ENCODE measurements at places on chromosomes 3 and 15.

DNA sequence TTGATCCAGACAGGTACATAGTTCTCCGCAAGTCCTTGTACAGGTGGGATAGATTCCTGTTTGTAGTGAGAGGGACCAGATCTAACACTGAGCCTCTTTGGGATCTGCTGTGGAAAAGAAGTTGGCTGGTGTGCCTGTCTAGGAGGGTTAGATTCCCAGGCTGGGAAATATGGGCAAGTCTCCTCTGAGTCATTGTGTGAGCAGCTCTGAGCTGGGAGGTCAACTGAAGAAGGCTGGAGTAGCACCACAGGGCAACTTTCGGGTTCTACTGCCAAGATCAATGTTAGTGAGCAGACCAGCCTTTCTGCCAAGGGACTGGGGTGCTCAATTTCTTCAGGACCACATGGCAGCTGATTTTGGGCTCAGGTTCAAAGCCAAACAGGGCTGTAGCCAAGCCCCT lies 33.4 kb downstream of the CLDN1 start:
- no peak for DNase-seq

DNA sequence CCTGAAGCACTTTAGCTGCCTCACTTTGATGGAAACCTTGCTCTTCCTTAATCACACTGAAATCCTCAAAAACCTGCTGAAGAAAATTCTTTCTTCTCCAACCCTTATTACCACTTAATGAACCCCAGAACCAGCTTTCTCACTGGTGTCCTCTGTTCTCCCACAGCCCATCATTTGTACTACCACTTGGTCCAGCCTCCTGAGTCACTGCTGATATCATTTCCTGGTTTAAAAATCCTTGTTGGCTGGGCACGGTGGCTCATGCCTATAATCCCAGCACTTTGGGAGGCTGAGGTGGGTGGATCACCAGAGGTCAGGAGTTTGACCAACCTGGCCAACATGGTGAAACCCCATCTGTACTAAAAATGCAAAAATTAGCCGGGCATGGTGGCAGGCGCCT lies 418.6 kb upstream of the KCNMB2 start:
- no peak for DNase-seq

GRCh38 chr3:11774296-11774877 lies 72.3 kb downstream of the TAMM41 start:
- no peak for DNase-seq

DNA sequence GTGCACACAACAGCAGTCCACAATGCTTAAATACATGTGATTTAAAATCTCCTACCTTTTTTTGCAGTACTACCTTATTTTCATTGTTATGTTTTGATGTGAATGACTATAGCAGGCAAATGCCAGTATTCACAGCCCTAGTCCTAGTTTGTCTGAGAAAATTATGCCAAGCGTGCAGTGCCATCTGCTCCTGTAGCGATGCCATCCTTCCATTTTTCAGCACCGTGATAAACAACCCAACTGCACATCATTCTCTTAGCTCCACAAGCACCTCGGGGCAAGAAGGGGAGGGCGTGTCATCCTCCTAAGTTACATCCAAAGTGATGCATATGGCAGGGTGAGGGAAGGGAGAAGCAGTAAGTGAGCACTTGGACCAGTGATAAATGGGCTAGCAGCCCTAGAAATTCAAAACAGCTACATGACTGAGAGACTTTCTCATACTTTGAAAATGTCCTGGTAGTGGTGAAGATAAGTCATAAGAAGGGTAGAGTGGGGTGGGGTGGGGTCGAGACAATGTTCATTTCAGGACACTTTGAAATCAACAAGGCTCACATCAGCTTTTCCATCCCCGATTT lies 198.8 kb downstream of the LSAMP start:
- no peak for DNase-seq

GRCh38 chr15:72474466-72474911 lies 359 bp downstream of the ARIH1 start:
- DNase-seq: no peak

DNA sequence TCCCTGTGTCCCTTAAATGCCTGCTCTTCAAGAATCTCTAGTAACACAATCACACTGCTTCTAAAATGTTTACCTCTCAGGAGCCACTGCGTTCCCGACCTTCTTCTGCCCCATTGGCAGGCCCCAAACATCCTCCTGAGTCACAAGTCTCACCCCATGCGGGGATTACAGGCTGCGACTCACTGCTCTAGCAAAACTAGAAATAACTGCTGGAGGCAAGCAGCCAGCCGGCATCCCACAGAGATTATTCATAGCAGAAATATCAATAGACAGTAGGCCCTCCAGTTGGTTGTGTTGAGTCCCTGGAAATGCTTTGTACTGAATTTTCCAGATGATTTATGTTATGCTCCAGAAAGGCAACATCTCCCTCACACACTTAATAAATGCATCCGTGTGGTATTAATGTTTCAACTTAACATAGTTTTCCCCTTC lies 64.8 kb downstream of the RFTN1 start:
- DNase-seq: peak; percentile 94

- DNase-seq: no peak
Measured at GRCh38 chr3:47909607-47910006, 106.6 kb downstream of the MAP4 start.

GRCh38 chr15:53203454-53203853 lies 413.3 kb upstream of the ONECUT1 start:
- DNase-seq: no peak

GRCh38 chr3:50652709-50653108 lies 22.0 kb upstream of the DOCK3 start:
- no peak for DNase-seq

- DNase-seq: no peak
Measured at GRCh38 chr3:184377882-184378445, at the start of gene THPO. THPO (minus strand) TSS chr3:184378207; CDS start chr3:184376259, 1,948 bp downstream.

GRCh38 chr3:187997946-187998561 lies 155.9 kb upstream of the LPP start:
- no peak for DNase-seq

GRCh38 chr3:33447958-33448357 lies 7.8 kb upstream of the UBP1 start:
- DNase-seq: no peak

DNA sequence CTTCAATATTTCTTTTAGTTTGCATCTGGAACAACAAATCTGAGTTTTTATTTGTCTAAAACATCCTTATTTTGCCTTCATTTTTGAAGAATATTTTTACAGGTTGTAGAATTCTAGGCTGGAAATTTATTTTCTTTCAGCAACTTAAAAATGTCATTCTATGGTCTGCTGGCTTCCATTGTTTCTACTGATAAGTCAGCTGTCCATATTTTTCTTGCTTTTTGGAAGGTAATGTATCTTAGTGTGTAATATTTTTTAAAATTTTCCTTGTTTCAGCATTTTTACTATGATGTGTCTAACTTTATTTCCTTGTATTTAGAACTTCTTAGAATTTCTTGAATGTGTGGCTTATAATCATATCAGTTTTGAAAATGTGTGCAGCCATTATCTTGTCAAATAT lies 37.0 kb downstream of the SEMA6D start:
- DNase-seq: no peak

DNA sequence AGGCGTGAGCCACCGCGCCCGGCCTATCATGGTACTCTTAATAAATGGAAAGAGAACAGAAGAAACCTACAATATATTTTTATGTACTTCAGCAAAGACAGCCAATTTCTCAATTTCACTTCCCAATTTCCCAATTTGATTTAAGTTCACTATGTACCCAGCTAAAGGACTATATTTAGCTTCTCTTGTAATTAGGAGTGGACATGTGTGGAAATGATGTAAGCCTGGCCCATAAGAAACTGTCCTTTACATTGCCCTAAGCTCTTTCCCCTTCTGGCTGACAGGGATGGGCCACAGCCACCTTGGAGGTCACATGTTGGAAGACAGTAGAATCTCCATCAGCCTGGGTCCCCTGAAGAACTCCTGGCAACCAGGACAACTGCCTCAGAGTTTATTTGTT lies 6.2 kb downstream of the TMEM39A start:
- no peak for DNase-seq

Measured in amniotic stem cell (primary cell).